ENCODE measurements at places on chromosomes 2 and 18.

GRCh38 chr2:16765356-16765755 lies 99.7 kb upstream of the CYRIA start:
- no peak for DNase-seq

DNA sequence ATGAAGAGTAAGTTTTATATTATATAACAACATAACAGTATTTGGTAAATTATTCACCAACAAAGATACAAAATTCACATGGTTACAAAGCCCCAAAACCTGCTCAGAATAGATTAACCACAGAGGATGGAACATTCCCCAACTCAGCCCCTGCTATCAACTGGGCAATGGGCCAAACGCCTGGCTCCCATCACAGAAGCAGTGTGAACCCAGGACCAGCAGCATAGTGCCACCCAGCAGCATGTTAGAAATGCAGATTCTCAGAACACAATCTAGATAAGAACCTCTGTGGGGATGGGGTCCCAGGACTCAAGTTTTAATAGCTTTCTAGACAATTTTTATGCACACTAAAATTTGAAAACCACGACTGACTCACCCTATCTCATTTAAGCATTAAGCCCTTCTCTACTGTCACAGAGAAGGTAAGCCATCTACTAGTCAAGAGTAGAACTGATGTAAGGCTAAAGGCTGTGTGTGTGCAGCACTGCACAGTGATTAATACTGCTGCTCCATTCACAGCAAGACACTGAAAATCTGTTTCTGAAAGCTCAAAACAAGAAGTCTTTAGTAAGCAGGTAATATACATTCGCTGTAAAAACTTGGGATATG lies 15.2 kb downstream of the AFG3L2 start:
- no peak for DNase-seq

DNA sequence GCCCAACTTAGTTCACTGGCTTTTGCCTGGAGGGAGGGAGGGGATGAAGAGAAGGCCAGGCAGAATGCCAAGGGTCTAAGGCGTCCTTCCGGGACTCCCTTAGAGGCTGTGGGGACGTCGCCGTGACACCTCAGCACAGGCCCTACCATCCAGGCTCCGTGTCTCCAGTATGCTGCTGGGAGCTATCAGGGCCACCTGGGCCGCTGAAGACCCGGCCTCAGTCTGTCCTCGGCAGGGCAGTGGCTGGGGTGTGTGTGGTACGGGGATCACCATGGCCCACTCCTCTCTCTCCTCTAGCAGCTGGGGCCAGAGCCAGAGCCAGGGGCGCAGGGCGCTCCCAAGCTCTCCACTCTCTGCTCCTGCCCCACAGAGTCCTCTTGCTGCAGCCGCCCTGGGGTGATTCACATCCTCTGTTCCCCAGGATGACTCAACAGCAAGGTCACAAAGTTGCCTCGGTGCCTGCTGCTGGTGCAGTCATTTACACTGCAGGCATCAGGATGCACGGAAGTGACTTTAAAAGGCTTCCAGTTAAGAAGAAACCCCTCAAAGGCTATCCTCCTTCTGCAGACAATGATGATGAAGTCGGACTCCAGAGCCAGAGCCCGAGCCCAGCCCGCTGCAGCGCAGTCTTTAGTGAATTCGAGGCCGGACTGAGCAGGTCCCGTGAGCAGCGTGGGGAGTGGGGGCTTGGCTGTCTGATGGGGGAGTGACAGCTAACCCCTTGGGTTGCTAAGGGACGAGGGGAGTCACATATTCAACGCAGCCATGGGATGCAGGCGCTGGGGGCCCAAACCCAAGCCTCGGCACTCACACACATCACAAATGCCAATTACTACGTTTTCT lies 31.9 kb downstream of the SNORC start:
- DNase-seq: no peak

GRCh38 chr2:106970471-106971261 lies 84.7 kb upstream of the ST6GAL2 start:
- DNase-seq: no peak

Measured in NCI-H1436 treated with DMSO at 0.1 percent for 48 hours (cell line).